Calu3 (cell line): ENCODE measurements at places on chromosomes 6 and 20. TPM values are rescaled to one million over a fixed set of nuclear protein-coding genes. Genes with fewer than 3 reads are reported as not detected.

DNA sequence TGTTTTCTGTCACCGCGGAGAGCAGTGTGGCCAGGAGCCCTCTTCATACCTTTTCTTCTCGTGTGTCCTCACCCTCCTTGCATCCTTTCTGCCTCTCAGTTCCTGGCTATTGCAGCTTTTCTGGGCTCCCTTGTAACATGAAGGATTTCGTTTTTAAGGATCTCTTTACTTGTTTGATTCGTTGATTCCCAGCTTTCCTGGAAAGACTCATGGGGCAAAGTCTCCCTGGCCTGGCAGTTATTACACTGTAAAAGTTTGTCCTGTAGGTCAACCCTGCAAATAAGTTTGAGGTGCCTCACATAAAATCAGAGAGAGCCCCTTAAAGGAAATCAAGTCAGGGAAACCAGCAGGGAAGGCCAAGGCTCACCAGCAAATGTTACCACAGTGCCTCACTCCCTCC lies 70.1 kb downstream of the ISM1 start:
- no peak for DNase-seq

- DNase-seq = peak; percentile 77
These were observed 83.7 kb upstream of the TMEM30A start for GRCh38 chr6:75368151-75368779.

DNA sequence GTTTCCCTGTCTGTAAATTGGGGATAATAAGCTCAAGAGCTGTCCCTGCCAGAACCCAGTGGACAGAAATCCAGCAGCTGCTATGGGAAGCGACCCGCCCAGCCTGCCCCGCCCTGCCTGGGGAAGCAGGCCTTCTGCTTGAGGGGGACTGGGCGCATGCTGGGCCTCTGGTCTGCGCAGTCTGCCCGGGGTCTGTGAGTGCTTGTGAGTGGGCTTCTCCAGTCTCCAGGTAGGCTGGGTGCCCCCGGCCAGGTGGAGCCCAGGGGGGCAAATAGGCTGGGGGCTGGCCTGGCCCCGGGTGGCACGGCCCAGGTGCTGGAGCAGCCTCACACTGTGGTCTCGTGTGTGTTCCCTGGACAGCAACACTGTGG lies 648 bp upstream of the RBBP8NL start:
- no peak for DNase-seq

GRCh38 chr6:156440688-156441087 lies 336.5 kb upstream of the ARID1B start:
- DNase-seq = no peak

DNA sequence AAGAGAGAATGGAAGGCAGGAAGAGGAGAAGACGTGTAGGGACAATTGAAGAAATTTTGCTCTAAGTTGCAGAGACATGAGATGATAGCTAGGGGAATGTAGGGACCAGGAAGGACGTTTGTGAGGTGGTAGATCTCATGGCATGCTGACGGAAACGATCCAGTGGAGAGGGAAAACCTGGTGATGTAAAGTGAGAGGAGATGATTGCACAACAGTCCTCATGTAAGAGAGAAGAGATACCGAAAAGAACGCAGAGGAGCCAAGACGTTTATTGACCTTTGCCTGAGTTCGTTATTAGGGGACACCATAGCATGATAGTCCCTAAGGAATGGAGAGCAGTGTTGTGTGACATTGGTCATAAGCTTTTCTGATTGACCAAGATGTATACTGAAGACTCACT lies 55.3 kb downstream of the IGF2R start:
- DNase-seq = no peak

GRCh38 chr6:65790666-65791065 lies 83.6 kb upstream of the EYS start:
- DNase-seq = no peak

DNA sequence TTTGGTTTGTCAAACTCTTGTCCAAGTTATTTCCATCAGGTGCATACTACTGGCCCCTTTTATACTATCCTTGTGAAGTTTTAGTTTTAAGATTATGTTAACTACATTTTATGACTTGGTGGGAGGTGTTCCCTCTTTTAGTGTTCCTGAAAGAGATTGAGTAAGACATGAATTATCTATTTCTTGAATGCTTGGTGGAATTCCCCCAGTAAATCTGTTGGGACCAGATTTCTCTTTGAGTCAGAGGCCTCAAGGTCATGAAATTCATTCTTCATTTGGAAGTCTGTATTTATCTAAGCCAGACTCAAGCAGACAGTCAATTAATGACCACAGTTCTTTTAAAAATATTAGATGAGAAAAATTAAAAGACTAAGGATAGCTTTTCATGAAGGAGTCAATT lies 81.3 kb downstream of the MOXD1 start:
- DNase-seq = no peak

GRCh38 chr6:46013639-46014038 lies 2.0 kb downstream of the CLIC5 start:
- DNase-seq = no peak

DNA sequence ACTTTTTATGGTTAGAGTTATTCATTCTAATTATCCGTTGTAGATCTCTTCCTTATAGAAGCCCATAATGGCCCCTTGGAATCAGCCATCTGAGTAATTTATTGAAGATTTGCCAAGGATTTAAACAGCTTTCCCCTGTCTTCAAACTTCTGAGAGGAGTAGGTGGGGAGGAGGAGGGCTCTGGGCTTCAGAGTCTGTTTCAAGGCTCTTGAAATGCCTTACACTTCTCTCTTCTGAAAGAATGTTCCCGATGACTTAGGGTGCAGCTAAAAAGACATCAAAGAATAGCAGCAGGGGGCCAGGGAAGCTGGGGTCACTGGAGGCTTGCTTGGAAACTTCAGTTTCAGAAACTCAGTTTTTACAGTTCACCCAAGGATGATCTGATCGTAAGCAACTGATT lies 165.3 kb downstream of the ZDHHC14 start:
- DNase-seq = no peak

Gene DPPA5
- not detected in 2 replicates for total RNA-seq

GRCh38 chr20:59146780-59147565 lies 16.6 kb upstream of the ZNF831 start:
- DNase-seq = no peak

DNA sequence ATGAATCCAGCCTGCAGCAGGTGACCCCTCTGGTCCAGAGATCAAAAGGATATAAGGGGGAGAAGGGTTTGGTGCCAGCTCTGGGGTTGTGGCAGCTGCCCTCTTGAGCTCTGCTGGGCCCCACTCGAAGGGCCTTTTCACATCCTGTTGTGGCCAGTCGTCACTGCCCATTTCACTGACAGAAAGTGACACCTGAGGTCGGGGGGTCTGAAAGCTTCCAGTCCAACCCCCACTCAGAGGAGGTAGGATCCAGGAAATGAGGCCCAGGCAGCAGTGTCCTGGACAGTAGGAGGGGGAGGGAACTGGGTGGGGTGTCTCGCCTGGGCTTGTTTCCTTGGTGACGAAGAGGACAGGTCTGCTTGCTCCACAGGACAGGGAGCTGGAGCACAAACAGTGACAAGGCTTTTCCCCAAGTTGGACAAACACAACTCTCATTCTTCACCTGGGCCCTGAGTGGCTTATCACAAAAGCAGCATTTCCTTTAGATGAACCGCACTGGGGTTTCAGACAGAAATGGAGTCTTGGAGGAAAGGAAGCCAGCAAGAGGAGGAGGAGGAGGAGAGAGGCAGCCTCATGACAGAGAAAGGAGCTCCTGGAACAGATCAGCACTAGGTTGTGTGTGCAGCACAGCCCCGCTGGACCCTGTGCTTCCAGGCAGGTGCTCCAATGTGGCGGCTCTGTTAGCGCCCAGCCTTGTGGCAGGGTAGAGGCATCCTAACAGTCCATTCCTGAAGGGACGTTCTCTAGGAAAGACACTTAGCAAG lies 11.0 kb downstream of the FRS3 start:
- DNase-seq = no peak

GRCh38 chr6:156174031-156174890 lies 602.9 kb upstream of the ARID1B start:
- no peak for DNase-seq

DNA sequence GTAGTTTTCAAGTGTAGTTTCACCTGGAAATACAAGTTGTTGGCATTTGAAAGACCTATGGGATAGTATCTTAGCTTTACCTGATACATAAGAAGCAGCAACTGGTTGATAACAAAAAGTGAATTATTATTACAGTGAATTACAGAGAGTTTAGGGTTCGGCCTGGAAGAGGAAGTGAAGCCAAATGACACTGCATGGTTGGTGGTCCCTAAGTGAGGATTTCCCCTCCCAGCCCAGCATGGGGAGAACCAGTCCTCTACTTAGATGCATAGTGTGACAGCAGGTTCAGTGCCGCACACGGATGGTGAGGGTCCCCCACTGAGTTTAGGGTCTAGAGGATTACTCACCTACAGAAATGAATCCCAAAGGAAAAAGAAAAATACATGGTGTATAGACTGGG lies 18.1 kb downstream of the HLA-DPB1 start:
- DNase-seq = no peak

DNA sequence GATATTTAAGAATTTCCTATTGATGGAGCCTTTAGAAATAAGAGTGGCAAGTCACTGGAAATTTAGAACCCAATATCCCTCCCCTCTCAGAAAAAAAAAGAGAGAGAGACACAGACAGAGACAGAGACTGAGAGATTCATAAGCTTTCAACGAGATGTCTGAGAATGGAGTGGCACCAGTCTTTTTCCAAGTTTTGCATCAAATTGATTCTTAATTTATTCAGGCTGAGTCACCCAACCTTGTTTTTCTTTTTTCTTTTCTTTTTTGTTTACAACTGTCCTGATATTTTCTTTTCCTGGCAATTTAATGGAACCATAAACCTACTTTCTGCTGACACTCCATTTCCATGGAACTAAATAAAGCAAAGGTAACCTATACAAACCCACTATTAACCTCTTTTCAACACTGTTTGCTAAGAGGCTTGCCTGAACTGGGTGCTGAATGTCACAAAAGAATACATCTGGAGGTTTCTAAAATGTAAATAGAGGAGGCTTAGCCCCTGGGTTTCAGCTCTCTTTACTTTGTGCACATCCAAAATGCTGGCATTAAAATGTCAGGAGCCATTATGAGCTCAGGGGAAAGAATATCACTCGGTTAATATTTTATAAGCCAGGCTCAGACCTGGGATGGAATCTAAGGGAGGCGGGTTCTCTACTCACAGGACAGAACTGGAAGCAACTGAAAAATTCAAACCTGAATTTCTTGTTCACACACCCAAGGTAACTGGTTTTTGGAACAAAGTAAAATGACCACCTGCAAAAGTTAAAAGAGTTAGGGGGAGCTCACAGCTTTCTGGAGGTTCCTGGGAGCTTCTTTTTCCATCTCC lies 100.8 kb downstream of the BFSP1 start:
- DNase-seq = no peak

GRCh38 chr6:46254946-46255345 lies 84.2 kb upstream of the ENPP5 start:
- DNase-seq = no peak

Gene LKAAEAR1
- not detected in 2 replicates for total RNA-seq

Gene HTR1E
- total RNA-seq = not detected in 2 replicates

Gene ADGRG6
- 84.6 and 109 TPM in 2 replicates for total RNA-seq

Gene CHRNA4
- total RNA-seq = not detected in 2 replicates

Gene ID1
- total RNA-seq = 347 and 431 TPM in 2 replicates

Gene TAF4
- total RNA-seq = 64.3 and 65.2 TPM in 2 replicates

Gene HAO1
- not detected in 2 replicates for total RNA-seq

Gene PPIL6
- 2.5 and 2.6 TPM in 2 replicates for total RNA-seq

Gene TFAP2D
- not detected in 2 replicates for total RNA-seq

DNA sequence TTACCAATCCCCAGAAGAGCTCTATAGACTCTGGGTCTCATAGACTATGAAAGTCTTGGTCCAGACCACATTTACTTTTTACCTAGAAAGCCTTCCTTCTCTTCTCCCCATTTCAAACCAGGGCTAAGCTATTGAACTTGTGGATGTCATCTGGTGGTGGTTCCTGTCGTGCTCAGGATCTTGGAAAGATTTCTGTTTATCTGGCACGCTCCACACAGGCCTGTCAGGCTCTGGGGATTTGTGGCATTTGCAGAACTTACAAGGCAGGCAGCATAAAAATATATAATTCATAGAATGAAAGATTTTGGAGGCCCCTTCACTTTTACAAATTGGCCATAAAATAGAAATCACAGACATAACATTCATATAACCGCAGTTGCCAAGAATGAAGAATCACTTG lies 188.1 kb downstream of the UST start:
- no peak for DNase-seq

DNA sequence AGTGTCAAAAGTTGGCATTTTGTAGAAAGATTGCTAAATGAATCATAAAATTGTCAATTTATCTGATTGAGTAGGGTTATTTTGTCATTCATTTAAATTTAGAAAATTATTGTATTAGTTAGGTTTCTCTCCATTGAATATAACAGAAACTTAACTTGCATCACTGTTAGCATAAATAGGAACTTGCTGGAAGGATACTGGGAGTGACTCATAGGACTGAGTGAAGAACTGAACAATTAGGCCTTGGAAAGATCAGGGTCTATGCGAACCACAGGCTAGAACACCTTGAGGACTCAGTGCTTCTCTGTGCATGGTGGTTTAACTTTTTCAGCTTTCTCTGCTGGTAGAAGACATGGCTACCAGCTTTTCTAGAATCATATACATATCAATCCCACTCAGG lies 67.7 kb upstream of the IFNGR1 start:
- no peak for DNase-seq

Gene PGC
- total RNA-seq = not detected in 2 replicates

Gene FRS3
- 5.0 and 6.6 TPM in 2 replicates for total RNA-seq

Gene SOX4
- 109 and 120 TPM in 2 replicates for total RNA-seq

- no peak for DNase-seq
These were observed 300.2 kb upstream of the SYNCRIP start for GRCh38 chr6:85942844-85943243.

GRCh38 chr6:72703093-72703492 lies 81.2 kb downstream of the KCNQ5 start:
- no peak for DNase-seq

DNA sequence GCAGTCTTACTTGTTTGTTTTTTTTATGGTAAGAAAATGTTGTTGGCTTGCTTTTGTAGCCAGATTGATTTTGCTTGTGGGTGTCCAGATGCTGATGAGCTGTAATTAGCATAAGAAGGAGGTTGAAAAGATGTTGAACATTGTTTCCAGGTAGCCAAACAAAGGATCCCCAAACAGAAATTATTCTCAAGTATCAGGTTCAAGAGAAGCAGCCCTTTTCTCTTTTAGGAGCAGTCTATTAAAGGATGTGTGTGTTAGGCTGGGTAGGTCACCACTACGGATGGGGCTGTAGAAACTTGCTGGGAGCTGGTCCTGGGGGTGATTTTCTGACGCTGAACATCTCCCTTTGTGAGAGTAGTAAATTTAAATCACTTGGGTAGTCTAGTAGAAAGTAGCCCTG lies 86.9 kb upstream of the VSTM2L start:
- DNase-seq = no peak

GRCh38 chr6:108778421-108779186 lies 69.6 kb upstream of the ARMC2 start:
- no peak for DNase-seq

- no peak for DNase-seq
These were observed 63.5 kb upstream of the L3MBTL3 start for GRCh38 chr6:129954749-129955431.

Gene LAMP5
- 0.17 TPM in 1 of 2 replicates, not detected in the other for total RNA-seq

- DNase-seq = peak; percentile 98
These were observed at the start of gene ITCH for GRCh38 chr20:34363062-34363464. Gene ITCH, plus strand, starts transcription at chr20:34363273. Its CDS starts 30,539 bp downstream, at chr20:34393812.

Gene SLC17A4
- total RNA-seq = 1.9 and 3.4 TPM in 2 replicates

GRCh38 chr6:8137529-8137939 lies 35.2 kb upstream of the EEF1E1 start:
- no peak for DNase-seq

Gene CD164
- 339 and 343 TPM in 2 replicates for total RNA-seq

GRCh38 chr6:36506611-36507010 lies 40.7 kb downstream of the STK38 start:
- no peak for DNase-seq
